NT2/D1 (cell line): ENCODE measurements at places on chromosomes 16 and 17.

DNA sequence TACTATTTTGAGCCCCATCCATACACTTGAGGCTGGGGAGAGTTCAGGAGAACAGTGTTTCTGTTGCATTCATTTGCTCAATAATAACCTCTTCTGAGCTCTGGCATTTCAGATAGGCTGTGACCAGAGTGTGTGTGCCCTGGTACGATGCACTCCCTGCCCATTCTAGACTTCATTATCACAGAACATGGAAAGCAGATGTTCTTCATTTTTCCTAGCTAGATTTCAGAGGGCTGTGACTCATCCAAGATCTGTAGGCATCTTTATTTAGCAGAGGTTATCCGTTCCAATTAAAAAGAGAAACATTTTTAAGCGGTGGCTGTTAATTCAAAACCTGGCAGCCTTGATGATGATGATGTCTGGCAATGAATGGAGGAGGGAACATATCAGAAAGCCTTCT, 228.8 kb upstream of the EEF2KMT start:
- no peak for DNase-seq

- no peak for DNase-seq
Measured at GRCh38 chr17:31321481-31321880, at the start of gene EVI2A. Gene EVI2A (minus strand): TSS chr17:31321622. CDS start chr17:31319013, 2,609 bp downstream.

DNA sequence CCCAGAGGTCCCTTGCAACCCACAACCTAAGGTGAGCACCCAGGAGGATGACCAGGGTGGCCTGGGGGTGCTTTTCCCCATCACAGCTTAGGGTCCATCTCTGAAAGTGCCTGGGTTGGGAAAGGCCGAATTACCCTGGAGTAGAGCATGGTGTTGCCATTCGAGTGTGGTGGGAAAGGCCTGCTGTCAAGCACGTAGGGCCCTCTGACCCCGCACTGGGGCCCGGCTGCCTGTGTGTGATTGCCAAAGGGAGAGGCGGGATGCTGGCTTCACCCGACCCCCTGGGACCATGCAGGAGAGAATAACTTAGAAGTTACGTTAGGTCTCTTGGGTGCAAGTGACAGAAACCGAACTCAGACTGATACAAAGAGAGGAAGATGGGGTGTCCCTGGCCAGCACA, 27.7 kb upstream of the NDRG4 start:
- no peak for DNase-seq

- peak; percentile 67 for DNase-seq
Measured at GRCh38 chr17:3535253-3535995, 22.2 kb downstream of the TRPV3 start.

- no peak for DNase-seq
Measured at GRCh38 chr17:78883089-78883532, 19.9 kb downstream of the CEP295NL start.

GRCh38 chr17:66737524-66737923, 97.4 kb upstream of the CACNG5 start:
- no peak for DNase-seq

GRCh38 chr16:82287937-82288336, 117.9 kb upstream of the MPHOSPH6 start:
- DNase-seq = no peak

DNA sequence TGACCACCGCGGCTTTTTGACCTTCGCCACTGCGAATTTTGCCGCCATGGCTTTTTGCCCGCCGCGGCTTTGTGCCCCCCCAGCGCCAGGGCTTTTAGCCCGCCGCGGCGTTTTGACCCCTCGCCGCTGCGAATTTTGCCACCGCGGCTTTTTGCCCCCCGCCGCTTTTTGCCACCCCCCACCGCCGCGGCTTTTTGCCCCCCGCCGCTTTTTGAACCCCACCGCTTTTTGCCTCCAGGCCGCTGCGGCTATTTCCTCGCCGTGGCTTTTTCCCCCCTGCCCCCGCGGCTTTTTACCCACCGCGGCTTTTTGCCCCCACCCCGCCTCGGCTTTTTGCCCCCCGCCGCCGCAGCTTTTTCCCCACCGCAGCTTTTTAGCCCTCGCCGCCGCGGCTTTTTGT, 134.8 kb upstream of the TP53TG3C start:
- no peak for DNase-seq

- no peak for DNase-seq
Measured at GRCh38 chr17:32901743-32902142, 24.8 kb upstream of the MYO1D start.

GRCh38 chr16:86554599-86554916, 477 bp downstream of the MTHFSD start:
- DNase-seq = no peak

DNA sequence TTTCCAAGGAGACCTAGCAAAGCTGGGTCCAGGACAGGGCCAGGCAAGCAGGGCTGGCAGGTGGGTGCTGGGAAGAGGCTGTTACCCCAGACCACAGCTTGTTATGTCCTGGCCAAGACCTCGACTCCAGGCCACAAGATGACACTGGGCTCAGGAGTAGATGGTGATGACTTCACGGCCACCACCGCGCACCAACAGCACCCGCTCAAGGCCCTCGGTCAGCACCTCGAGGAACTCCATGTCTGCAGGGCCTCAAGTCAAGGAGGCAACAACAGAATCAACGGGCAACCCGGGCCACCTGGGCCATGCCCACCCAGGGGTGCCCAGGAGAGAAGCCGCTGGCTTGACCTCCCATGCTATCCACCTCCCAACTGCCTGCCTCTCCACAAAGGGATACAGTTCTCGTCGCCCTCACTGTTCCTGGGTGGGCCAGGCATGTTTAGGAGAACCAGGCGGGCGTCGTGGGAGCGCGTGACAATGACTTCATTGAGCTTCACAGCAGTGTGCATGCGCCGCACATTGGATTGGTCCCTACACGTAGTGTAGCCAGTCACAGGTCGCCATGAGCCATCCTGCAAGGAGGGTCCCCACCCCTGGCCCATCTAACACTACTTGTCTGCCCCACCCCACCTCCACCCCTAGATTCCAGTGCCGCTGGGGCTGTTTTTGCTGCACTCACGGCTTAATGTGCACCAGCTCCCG, 921 bp upstream of the LCAT start:
- DNase-seq = no peak

GRCh38 chr16:86533767-86534351, 21.2 kb downstream of the MTHFSD start:
- no peak for DNase-seq

DNA sequence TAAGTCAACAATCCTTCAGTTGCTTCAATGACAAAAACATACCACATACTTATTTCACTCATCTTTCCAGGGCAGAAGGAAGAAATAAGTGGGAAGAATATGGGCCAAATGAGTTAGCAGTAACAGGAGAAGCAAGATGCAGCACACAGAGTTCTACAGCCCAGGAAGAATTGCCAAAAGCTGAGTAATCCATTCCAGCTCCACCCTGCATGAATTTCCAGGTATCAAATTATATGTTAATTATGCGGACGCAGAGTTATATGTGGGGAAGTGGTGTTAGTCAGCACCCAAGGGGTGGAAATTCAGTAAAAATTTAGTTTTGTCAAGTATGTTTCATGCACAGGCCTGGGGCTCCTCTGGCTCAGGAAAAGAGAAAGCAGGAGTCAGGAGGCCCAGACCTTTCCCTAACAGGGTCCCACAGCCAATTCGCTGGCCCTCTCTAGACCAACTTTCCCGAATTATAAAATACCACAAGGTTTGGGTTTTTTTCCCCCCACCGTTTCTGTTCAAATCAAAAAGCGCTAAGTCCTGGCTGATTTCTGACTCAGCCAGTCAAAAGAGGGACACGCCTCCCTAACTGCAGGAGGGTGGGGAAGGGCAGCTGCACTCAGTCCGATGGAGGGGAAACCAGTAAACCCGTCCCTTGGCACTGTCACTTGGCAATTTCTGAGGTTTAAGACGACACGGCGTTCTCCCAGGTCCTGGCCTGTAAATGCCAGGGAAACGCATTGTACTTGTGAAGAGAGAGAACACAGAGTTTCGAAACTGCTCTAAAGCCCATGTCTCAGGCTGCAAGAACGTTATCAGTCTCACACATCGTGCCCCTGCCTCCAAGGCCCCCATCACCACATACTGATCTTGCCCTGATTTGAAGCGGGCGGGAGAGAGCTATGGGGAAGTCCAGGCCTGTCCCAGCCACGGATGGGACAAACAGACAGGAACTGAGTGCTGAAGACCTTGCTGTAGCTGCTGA, 58.1 kb downstream of the ZFHX3 start:
- DNase-seq = no peak

DNA sequence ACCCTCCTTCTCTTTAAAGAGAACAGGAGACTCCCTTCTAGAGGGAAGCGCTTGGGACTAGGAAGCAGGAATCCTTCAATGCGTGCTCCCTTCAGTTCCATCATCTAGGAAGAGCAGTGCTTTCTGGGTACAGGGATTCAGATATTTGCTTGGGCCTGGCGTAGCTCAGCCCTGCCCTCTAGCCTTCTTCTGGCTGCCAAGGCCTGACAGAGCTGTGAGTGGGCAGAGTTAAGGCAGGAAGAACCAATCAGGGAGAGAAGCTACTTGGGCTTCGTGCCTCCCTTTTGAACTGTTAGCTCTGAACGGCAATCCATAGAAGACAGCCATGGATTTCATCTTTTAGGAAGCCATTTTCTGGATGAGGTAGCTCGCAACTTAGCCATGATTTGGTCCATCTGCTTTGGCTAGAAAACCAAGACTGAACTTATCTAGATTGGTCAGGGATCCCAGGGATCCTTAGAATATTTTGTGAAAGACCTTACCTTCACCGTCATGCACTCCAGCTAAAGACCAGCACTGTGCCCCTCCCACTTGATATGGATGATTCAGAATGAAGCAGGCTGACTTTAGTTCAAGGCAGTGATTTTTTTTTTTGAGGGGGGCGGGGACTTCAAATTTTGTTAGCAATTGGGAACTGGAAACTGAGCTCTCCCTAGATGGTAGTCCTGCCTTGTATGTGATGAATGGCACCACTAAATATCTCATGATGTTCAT, 2.5 kb upstream of the CORO6 start:
- DNase-seq = no peak

DNA sequence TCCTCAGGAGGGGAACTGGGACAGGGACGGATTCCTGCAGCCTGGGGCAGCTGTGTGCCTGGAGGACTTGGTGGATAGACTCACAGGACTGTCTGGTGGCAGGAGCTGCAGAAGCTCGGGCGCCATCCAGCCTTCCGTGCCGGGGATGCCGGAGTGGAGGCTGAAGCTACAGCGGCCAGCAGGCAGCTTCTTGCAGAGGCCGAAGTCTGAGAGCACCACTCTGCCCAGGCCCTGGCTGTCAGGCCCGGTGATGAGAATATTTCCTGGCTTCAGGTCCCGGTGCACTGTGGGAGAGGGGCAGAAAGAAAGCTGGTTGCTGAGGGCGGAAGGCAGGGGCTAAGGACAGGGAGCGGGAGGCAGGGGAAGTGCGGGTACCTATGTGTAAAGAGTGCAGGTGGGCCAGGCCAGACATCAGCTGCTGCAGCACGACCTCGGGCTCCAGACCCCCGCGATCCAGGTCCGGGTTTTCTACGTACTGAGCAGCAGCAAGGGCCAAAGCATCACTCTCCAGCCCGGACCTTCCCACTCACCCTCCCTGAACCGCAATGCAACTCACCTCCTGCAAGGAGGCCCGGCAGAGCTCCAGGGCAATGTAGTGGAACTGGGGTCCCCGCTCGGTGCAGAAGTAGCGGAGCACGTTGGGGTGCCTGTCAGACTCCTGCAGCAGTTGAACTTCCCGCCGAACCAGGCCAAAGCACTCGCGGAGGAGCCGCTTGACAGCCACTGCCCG, 16.1 kb downstream of the PLK1 start:
- DNase-seq = peak; percentile 59

- no peak for DNase-seq
Measured at GRCh38 chr16:82876951-82877350, 250.2 kb downstream of the CDH13 start.

DNA sequence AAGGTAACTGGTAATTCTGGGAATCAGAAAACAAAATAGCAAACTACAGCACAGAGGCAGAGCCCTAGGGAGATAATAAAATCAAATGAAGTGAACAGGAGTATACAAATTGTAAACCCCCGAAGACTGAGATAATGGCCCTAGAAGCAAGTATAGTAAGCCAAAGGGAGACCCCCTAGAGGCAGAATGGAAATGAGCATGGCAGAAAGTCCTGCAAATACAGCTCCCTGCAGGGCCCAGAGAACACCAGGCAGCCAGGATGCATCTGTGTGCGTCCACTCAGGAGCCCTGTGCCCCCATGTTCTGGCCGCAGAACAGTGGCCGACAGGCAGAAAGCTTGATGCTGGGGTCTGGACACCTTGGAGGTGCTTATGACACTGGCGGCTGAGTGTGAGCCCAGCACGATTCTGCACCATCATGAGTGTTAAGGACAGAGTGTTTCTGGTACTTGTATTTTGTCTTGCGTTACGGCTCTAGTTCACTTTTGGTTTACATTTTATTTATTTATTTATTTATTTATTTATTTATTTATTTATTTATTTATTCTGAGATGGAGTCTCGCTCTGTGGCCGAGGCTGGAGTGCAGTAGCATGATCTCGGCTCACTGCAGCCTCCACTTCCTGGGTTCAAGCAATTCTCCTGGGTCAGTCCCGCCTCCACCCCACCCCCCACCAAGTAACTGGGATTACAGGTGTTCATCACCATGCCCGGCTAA, 48.7 kb downstream of the RGS9 start:
- DNase-seq = no peak

- DNase-seq = no peak
Measured at GRCh38 chr16:86931410-86931941, 353.1 kb downstream of the FOXL1 start.

- DNase-seq = no peak
Measured at GRCh38 chr16:50040710-50041109, 15.7 kb downstream of the CNEP1R1 start.

- no peak for DNase-seq
Measured at GRCh38 chr16:85392756-85393673, 220.1 kb upstream of the GSE1 start.

- no peak for DNase-seq
Measured at GRCh38 chr16:88286301-88286923, 96.3 kb upstream of the ZNF469 start.

DNA sequence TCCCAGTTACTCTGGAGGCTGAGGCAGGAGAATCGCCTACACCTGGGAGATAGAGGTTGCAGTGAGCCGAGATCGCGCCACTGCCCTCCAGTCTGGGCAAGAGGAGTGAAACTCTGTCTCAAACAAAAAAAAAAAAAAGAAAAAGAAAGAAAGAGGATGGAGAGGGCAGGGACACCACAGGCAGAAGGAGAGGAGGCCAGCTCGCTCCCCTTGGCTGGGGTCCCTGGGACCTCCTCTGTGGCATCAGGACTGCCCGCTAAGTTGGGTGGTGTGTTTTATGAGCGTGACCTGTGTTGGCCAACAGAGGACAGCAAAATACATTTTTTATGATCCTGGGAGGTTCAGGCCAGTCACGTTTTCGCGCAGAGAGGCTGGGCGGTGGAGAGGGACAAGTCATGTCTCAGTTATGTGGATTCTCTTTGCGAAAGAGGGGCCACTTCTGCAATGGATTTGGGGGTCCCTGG, 229.6 kb downstream of the MRTFB start:
- DNase-seq = no peak
